ENCODE measurements at places on chromosomes 3 and 15. TPM values are rescaled to one million over a fixed set of nuclear protein-coding genes. Genes with fewer than 3 reads are reported as not detected.

DNA sequence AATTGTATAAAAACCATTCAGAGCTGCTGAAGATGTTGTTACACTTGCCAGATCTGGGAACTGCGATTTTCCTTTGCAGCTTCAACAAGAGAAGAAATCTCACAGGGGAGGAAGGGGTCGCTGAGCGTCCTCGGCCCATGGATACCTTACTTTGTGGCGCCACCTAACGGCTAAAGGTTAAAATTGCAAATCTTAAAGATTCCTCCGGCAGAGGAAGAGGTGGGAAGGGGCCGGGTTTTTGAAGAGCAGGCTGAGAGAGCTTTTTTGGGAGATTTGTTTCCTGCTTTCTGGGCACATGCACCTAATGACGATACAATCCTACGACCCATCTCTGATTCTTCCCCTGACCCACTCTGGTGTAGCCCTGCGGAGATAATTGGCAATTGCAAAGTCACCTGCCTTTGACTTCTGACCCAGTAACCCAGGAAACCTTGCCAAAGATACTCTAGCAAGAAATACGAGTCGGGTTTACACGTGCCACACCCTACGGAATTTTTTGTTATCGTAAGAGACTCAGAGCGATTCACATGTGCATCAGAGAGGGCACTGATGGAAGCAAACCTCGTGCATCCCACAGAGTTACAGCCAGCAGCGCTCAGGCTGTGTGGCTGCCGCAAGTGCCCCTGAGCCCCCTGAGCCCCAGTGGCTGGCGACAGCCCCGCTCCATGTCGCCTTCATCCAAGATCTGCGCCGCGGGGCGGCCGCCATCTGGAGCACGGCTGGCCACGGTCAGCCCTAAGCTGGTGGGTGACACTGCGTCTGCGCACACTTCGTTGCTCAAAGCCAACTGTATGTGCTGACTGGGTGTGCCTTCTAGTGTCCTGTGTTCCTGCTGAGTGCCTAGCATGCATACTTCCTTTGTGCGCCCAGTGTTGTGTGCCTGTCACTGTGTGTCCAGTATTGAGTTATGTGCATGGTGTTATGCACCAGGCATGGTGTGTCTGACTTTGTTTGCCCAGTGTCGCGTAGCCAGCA is 55.2 kb upstream of the CHRNA7 start:
- peak; percentile 33 for DNase-seq

DNA sequence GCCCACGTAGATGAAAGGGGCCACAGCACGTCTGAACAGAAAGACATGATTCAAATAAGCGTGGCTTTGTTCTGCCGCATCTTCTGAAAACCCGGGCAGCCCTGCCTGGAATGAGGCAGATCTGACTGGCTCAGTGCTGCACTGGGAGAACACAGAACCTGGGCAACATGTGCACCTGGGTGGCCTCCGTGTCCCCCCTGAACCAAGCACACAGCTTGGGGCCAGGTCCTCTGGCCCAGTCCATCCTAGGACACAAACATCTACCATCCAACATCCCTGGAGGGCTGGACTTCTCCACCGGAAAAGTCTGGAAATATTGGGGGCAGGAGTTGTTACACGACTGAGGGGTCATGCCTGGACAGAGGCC is 119.4 kb downstream of the ADAMTS17 start:
- DNase-seq = no peak

DNA sequence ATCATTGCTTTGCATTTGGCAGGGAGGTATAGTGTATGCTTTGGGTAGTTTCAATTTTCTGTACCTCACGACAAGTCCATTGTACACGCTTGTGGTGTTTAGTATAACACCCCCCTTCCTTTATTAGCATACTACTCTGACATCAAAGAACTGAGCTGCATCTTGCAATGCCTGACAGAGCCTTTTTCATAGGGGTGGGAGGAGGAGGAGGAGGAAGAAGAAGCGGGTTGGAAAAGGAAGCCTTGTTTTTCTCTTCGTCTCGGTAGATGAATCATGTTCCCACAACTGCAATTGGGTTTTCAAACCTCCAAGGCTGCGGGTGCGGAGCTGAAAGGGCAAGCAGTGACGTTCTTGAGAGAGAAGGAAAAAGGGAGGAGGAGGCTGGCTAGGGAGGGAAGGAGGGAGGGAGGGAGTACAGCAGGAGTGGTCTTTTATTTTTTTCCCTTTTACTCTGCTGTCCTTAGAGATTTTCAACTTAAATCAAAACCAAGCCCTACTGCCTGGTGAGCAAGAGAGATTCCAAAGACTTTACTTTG is 175.7 kb downstream of the KLHL25 start:
- no peak for DNase-seq

GRCh38 chr15:45668386-45668785 is 33.6 kb downstream of the SQOR start:
- DNase-seq = no peak

DNA sequence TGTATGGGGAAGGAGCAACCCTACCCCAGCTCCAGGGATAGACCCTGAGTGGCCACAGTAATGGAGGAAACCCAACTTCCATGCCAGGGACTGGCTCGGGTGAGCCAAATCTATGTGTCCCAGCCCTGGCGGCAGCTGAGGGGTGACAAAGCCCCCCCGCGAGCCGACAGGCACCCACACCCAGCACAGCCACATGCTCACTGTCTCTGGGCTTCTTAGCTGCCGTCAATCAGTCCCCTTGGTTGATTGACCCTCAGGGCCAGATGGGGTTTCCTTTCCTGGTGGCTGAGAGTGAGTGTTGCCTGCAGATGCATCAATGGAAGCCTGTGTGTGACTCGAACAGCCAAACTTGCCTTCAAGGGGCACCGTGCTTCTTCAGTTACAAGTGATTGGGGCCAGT is 2.1 kb upstream of the OCA2 start:
- no peak for DNase-seq

DNA sequence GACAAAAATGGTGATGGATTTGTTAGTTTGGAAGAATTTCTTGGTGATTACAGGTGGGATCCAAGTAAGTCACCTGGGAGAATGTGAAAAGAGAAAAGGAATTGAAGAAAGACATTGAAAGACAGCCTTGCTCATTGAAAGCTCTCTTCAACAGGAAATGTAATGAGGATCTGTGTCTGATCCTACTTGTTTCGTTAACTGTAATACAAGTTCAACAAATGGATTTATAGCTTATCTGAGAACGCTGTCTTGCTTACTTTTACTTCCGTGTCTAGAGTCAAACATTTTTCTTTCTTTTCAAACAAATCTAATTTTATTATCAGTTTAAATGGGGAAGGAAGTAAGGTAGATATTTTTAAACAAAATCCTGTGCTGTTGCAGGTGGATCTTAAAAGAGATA is 15.9 kb downstream of the RCN2 start:
- no peak for DNase-seq

GRCh38 chr3:176919836-176920765 is 277.2 kb downstream of the TBL1XR1 start:
- DNase-seq = no peak

Gene GPR15
- total RNA-seq = 0.47 TPM

Gene TRPM1
- 0.09 TPM for total RNA-seq

Gene GOLIM4
- 8.8 TPM for total RNA-seq

Gene RPL29
- 1,457 TPM for total RNA-seq

Gene SPINK8
- not detected for total RNA-seq

Gene ST3GAL6
- total RNA-seq = 16.8 TPM

Gene AMT
- total RNA-seq = 4.1 TPM

Data from thymus (tissue), 14 donors.